Posterior cingulate gyrus (tissue), 11 donors: ENCODE measurements at places on chromosomes 1 and 21.

- no peak for DNase-seq
Observed at GRCh38 chr1:230169454-230170152, 102.6 kb downstream of the GALNT2 start.

- DNase-seq: no peak
Observed at GRCh38 chr21:33021667-33022066, 4.1 kb upstream of the OLIG2 start.

DNA sequence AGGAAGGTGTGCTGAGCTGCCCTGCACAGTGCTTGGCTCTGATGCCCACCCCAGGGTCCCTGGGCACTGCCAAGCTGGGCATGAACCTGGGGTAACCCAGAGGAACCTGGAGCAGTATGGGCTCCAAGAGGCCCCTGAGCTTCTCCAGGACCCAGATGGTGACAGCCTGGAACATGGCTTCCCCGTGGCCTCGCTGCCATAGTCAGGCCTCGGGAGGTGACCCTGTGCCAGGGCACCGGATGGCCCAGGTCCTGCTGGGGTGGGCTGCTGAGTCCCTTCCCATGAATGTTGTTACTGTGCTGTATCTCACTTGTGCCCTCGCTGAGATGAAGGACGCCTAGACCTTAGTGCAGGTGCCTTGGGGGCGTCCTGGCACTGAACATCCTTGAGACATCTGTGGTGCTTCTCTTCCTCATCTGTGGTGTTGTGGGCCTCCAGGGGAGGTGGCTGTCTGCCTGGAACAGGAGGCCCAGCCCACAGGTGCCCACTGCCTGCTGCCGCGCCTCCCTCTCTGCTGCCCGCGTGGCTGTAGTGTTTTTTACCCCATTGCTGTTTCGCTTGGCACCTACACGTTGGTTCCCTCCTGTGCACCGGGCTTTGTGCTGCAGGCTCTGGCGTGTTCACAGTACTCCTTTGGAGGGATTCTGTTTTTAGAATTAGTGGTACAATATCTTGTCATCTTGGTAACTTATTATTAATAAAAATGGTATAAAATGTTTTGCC lies 160.3 kb downstream of the PCBP3 start:
- DNase-seq: no peak

DNA sequence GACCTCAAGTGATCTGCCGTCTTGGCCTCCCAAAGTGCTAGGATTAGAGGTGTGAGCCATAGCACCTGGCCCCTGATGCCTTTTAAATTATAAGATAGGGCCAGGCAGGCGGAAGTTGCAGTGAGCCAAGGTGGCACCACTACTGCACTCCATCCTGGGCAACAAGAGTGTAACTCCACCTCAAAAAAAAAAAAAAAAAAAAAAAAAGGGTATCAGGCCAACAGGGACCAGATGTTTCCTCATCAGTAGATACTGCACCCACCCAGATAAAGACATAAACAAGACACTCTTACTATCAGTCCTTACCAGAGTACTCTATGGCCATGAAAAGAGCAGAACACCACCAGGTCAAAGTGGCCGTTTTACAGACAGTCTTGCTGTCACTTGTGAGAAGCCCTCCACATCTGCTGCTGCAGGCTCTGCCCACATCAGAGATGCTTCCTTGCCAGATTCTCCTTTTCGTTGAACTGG lies 3.3 kb downstream of the C21orf58 start:
- DNase-seq: no peak

- DNase-seq: no peak
Observed at GRCh38 chr1:78255846-78256245, 210.1 kb downstream of the GIPC2 start.

- DNase-seq: no peak
Observed at GRCh38 chr1:64959986-64960385, 6.4 kb downstream of the JAK1 start.

GRCh38 chr1:84719543-84720217 lies 29.4 kb upstream of the SSX2IP start:
- DNase-seq: no peak

DNA sequence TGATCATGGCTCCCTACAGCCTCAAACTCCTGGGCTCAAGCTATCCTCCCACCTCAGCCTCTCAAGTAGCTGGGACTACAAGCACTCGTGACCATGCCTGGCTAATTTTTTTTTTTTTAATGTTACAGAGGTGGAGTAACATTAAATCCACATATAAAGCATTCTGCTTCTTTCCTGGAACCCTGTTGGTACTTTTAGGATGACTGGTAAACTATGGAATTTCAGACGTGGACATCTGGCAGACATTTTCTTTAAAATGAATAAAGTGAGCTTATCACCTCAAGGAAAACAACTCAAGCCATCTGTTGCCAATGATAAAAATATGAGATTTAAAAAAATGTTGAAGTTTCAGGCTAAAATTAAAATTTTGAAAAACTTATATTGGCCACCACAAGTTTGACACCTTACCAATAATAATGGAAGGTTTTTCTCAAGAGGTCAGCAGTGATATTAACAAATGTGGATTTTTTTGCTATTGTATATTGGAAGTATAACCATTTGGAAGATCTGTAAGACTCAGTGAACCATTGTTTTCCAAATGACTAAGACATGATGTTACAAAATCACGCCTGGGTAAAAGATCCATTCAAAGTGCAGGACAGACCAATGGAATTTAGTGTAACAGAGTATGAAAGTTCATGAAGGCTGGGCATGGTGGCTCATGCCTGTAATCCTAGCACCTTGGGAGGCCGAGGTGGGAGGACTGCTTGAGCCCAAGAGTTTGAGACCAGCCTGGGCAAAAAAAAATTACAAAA lies 52.7 kb upstream of the EIF4G3 start:
- no peak for DNase-seq

- DNase-seq: no peak
Observed at GRCh38 chr1:32869923-32870614, 643 bp downstream of the FNDC5 start.

GRCh38 chr1:188660572-188660971 lies 1817.1 kb downstream of the BRINP3 start:
- DNase-seq: no peak

DNA sequence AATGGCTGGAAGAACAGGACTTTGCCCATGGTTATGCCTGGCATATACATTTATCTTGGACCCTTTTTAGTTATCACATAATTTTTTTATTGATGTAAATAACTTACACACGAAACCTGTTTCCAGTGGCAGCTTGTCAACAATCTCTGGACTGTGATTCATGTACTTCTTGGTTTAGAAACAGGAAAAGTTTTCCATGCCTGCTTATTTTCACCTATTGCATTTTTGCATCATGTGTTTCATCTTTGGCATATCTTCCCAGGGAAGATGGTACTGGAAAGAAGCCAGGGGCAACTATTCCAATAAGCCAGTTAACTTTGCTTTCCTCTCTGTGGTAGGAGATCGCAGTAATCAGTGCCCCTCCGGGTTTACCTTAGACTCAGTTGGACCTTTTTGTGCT lies 210.3 kb downstream of the TPR start:
- DNase-seq: no peak
